Fibroblast of skin of left biceps (primary cell): ENCODE measurements at places on chromosomes 16 and 17.

DNA sequence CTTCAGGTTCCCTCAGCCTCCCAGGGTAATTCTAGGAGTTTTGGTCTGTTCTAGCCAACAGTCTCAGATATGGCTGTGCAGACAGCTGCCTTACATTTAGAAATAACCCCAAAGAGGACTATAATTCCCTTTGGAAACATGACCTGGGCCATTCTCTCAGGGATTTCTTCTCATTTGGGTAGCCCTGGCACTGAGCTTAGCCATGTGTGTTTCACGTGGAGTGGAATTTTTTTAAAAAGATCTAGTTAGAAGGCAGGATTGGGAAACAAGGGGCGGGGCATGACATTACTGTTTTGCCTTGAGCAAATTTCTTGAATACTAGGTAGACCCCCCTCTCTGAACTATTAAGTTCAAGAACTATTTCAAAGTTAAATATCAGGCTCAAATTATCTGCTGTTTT lies 29.6 kb upstream of the MRC2 start:
- no peak for DNase-seq

GRCh38 chr16:27759967-27760788 lies 210.2 kb downstream of the KATNIP start:
- DNase-seq = no peak

DNA sequence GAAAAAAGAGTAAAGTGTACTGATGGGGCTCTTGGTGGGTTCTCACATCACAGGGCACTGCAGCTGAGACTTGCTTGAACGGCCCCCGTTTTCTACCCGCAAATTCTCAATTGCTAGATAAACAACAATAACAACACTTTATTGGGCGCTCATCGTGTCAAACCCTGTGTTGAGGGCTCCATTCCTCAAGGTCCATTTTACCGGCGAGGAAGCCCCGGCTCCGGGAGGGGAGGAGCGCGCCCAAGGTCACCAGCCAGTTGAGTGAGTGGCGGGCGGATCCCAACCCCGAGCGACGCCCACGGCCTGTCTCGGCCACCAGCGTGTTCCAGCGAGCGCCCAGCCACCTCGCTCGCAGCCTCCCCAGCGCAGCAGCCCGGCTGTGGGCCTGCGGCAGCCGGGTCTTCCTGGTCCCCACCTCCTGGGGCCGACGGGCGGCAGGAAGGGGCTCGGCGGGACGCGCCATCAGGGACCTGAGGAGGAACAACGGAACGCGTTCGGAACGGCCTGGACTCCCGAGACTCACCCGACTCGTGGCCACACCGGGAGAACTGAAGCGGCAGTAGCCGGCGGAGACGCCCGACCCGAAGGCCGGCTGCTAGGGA lies 373 bp downstream of the CMC2 start:
- no peak for DNase-seq

DNA sequence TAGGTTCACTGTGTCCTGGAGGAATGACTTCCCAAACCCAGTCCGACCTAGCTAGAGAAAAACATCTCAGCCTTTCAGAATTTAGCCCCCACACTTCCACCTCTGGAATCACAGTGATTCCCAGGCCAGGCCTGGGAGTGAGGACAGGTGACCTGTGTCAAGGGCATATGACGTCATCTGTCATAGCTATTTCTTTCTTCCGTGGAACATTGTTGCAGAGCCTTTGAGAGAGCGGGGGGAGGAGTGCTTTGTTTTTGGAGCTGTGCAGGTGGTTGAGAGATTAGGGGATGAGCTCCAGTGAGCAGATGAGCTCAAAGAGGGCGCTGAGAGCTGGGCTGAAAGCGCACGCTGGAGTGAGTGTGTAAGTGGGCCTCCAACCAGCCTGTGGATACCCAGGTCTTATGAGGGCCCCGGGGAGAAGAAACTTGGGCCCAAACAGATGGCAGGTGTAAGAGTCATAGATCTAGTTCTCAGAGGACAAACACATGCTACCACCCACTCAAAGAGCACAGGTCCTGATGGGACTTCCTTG lies 344.8 kb downstream of the SNX29 start:
- DNase-seq = no peak

- DNase-seq = no peak
These were observed 36.8 kb downstream of the ERCC4 start for GRCh38 chr16:13956635-13957196.

GRCh38 chr16:74372369-74372768 lies 3.7 kb upstream of the NPIPB15 start:
- no peak for DNase-seq

GRCh38 chr17:79840269-79840988 lies 1.2 kb upstream of the CBX4 start:
- no peak for DNase-seq

- DNase-seq = no peak
These were observed 6.4 kb downstream of the CACNG5 start for GRCh38 chr17:66841328-66841727.

DNA sequence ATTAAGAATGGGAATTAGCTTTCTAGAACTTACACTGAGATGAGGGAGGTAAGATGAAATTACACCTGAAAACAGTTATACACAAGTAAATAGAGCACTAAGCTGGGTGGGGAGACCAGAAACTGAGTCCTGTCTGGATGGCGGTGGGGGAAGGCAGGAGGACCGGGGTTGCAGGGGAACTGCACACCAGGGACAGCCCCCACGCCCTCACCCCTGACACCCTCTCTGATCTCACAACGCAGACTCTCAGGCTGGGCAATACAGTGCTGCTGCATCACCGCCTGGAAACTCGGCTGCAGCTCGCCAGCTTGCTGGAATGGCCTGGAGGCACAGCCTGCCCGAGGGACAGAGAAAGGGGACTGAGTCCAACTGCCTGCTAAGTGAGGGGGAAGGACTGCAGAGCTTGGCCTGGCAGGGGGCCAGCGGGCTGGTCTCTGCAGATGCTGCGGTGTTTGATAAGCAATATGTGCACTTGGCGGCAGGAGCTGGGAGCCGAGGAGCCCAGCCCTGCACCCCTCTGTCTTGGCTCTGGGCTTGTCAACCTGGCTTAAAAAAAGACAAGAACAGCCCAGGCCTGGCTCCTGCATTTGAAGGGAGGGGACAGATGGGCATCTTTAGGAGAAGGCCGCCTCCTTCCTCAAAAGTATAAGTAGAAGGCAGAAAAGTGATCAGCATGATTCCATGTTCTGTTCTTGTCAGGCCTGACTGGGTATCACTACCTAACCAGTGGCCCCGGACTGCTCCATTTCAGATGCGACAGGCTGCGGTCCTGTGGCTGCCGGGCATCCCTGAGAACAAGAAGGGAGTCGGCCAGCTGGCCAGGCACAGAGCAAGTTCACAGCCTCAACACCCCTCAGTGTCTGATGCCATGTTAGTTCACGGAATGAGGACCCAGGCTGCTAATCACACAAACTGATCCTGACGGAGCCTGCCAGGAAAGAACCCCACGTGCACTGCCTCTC lies 30.2 kb downstream of the SPHK1 start:
- no peak for DNase-seq

- no peak for DNase-seq
These were observed 405 bp upstream of the ACE start for GRCh38 chr17:63476459-63476853.

GRCh38 chr17:46135126-46135812 lies 58.0 kb downstream of the KANSL1 start:
- no peak for DNase-seq

DNA sequence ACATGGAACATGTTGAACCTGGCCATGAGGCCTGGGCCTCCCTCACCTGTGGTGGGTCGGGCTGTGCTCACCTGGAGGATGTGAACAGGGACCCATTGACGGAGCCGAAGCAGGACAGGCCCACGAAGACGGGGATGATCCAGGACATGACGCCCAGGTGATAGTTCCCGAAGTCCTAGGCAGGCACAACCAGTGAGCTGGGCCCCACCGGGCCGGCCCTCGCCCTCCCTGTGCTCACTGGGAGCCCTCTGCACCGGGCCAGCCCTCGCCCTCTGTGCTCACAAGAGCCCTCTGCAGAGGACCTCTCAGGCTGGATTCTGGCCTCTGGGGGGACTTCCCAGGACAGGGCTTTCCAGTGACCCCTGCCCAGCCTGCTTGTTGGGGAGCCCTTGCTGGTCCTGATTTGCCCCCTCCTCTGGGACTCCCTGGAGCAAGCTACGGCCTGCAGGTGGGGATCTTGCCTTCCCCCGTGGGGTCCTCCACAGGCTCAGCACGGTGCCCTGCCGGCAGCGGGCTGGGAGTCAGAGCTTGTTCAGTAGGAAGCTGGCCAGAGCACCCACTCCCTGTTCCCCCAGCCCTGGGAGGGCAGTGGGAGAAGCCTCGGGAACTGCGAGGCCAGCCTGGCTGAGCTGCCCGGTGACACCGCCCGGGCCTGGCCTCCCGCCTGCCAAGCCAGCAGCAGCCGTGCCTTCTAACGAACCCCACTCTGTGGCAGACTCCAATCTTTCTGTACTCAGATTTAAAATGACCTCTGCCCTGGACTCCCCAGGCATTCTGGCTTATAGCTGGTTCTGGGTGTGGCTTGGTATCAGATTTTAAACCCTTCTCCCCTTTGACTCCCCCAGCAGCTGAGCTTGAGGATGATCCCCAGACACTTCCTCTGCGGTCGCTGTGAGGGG lies 30.4 kb downstream of the SLC7A5 start:
- no peak for DNase-seq

DNA sequence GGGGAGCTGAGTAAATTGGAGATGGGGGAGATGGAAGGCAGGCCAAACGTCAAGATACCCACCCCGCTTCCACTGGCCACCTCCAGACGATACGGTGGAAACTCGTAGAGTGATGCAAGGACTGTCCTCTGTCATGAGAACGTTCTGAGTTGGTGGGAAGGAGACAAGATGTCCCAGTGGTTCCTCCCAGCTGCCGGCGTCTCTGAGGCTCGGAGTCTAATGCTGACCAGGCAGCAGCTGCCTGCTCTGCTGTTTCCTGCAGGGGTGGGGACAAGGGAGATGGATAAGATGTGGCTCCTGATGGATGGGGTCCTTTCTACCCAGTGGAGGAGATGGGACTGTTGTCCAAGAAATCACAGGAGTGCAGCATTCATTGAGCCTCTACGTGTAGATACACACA lies 28.2 kb upstream of the C1QL1 start:
- no peak for DNase-seq

- no peak for DNase-seq
These were observed 101.6 kb upstream of the FOXF1 start for GRCh38 chr16:86408685-86409084.

- DNase-seq = no peak
These were observed 63.3 kb upstream of the MTMR4 start for GRCh38 chr17:58577696-58578095.

- no peak for DNase-seq
These were observed 29.3 kb downstream of the DYNLRB2 start for GRCh38 chr16:80570106-80570478.

GRCh38 chr17:70296456-70296855 lies 127.1 kb downstream of the KCNJ2 start:
- no peak for DNase-seq

- no peak for DNase-seq
These were observed at the start of gene ST6GALNAC1 for GRCh38 chr17:76643553-76644148. Gene ST6GALNAC1 (minus strand): TSS chr17:76643757. CDS start chr17:76643638, 119 bp downstream.

DNA sequence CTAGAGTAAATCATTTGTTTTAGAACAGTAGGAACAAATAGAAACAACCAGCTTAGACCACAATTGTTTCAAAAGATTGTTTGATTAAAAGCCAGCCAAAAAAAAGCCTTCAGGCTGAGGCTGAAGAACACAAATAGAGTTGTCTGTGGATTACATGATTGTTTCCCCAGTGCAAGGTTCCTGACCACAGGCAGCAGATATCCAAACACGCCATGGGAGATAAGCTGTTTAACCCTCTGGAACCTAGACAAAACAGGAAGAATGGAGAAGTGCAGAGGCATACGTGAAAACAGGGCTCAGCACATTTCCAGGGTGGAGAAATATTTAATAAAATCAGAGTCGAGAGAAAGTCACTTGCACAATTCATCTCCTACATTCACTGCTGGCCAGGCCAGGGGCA lies 21.0 kb downstream of the ATPAF2 start:
- DNase-seq = no peak

- DNase-seq = no peak
These were observed 99.1 kb downstream of the MYH11 start for GRCh38 chr16:15757630-15758251.

- no peak for DNase-seq
These were observed 2.9 kb downstream of the C16orf90 start for GRCh38 chr16:3492356-3492755.

- DNase-seq = no peak
These were observed 58.3 kb downstream of the NKD1 start for GRCh38 chr16:50606431-50607050.

DNA sequence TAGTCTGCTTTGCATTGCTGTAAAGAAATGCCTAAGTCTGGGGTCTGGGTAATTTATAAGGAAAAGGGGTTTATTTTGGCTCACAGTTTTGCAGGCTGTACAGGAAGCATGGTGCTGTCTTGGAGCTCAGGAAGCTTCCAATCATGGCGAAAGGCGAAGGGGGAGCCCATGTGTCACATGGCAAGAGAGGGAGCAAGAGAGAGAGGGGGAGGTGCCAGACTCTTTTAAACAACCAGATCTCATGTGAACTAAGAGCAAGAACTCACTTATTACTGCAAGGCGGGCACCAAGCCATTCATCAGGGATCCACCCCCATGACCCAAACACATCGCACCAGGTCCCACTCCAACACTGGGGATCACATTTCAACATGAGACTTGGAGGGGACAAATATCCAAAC lies 148.2 kb upstream of the HS3ST2 start:
- no peak for DNase-seq

GRCh38 chr16:85472514-85472913 lies 140.6 kb upstream of the GSE1 start:
- no peak for DNase-seq

- no peak for DNase-seq
These were observed 12.3 kb downstream of the KANSL1 start for GRCh38 chr17:46180892-46181274.

DNA sequence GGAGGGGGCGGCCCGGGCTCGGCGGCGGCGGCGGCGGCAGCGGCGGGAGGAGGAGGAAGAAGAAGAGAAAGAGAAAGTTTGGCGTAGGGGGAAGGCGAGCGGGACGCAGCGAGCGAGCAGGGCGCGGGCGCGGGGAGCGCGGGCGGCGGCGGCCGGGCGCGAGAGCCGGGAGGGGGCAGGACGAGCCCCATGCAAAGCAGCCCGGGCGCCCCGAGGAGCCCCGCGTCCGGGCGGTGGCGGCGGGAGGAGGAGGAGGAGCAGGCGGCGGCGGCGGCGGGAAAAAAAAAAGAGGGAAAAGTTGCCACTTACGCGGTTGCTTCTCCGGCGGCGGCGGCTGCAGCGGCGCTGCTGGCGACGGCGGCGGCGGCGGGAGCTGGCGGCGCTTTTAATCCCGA lies 10.3 kb upstream of the ZFHX3 start:
- DNase-seq = no peak

GRCh38 chr17:81846743-81847689 lies 12.2 kb upstream of the PPP1R27 start:
- no peak for DNase-seq

DNA sequence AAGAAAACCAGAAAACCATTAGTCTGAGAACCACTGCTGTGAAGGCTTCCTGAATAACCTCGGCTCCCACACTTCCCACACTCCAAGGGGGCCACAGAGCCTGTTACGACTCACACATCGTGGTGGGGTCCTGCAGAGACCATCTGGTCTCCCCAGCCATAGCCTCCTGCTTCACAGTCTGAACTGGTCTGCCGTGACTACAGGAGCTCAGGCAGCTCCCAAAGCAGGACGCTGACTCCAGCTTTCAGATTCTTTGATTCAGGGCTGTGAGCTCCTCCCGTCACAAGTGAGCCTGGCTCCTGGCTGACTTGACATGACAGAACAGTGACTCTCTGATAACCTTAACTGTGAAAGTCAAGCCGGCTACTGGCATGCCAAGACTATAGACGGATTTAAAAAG lies 37.8 kb downstream of the CYB5D2 start:
- DNase-seq = no peak
